NK-92 treated with Interleukin-12 subunit alpha and Interleukin-12 subunit beta, amount 100 ng/mL, for 24 hours (cell line): ENCODE measurements at places on chromosomes 5 and 9.

- DNase-seq, result no peak
Measured at GRCh38 chr9:80366626-80367025, 794.9 kb downstream of the TLE4 start.

DNA sequence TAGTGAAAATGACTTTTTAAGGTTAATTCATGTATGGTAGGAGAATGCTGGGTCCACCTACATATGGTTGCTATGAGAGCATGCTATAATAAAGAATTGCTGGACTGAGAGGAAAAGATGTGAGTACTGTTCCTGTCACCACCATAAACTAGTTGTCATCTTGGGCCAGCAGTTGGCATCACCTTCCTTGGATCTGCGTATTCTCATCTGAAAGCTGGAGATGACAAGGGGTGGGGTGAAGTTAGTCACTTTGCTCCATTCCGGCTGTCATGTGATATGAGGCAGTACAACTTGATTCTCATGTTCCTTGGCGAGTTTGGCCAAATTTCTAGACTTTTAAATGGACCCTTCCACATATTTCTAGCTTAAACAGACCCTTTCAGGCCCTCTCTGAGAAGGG is 33.3 kb downstream of the PIP5K1B start:
- no peak for DNase-seq

DNA sequence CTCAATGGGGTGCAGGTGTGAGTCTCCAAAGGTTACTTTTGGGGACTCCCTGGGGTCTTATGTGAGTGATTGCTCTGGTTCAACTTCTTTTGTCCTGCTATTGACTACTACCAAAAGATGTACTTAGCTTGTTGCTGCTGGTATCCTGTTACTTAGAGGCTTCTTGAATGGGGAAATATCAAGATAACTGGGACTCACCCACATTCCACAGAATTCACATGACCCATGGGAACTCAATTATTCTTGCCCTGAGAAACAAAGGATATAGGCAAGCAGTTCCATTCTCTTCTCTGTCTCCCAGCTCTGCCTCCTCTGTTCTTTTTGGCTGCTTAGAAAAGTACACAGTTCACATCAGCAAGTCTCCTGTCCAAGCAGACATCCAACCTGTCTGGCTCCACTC is 105.9 kb downstream of the UNC13B start:
- no peak for DNase-seq

- peak; percentile 41 for DNase-seq
Measured at GRCh38 chr9:136791516-136792276, 552 bp downstream of the TMEM141 start.

GRCh38 chr9:27717991-27718390 is 144.7 kb upstream of the C9orf72 start:
- DNase-seq, result no peak

DNA sequence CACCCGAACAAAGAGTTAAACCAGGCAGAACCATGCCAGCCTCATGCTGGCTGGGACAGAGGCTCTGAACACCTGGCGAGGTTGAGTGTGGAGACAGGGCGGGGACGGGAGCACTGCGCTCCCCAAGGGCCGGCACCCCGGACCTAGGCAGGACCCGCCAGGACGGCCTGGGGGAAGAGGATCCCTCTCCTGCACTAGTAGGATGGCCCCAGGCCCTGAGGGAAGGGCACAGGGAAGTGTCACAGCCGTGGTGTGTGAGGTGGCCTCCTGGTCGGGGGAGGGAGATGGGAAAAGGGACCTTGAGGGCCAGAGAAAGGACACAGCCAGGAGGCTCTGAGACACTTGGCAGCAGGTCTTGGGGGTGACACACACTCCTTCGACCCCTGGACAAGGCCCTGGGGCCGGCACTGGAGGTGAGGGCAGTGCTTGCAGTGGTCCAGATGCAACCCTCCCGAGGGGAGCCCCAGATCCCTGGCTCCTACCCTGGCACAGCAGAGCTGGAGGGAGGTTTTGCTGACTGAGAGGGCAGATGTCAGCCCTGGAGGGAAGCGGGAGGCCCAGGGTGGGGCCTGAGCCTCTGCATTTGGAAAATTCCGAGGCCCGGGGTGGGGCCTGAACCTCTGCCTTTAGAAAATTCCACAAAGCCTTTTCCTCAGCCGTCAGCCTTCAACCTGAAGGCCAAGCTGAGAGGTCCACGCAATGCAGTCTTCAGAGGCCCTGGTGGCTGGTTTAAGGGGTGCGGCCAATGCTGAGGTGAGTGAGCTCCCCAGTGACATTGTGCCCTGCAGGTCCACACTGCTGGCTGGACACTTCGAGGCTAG is 24.8 kb upstream of the TERT start:
- DNase-seq, result no peak

- no peak for DNase-seq
Measured at GRCh38 chr9:126334721-126335621, 8.3 kb downstream of the MVB12B start.

- DNase-seq, result no peak
Measured at GRCh38 chr5:61637566-61637965, 305.5 kb downstream of the ZSWIM6 start.

DNA sequence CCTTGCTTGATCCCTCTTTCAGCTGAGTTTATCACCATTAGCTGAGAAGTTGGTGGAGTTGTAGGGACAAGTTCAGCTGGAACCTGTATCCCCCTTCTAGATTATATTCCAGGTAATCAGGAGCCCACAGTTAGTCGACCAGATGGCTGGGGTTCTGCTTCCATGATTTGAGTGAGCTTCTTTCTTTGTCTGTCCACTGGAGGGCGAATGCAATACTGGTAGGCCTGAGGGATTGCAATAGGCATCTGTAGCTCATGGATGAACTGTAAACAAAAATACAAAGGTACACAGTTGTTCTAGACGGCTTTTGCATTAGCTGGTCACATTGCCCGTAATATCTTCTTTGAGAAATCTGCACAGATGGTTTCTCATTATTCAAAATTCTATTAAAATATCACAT is 88.9 kb downstream of the PCSK5 start:
- DNase-seq, result no peak

GRCh38 chr5:5929291-5930020 is 448.9 kb downstream of the MED10 start:
- no peak for DNase-seq

- DNase-seq, result no peak
Measured at GRCh38 chr9:108860764-108861163, 1.3 kb upstream of the ACTL7A start.

DNA sequence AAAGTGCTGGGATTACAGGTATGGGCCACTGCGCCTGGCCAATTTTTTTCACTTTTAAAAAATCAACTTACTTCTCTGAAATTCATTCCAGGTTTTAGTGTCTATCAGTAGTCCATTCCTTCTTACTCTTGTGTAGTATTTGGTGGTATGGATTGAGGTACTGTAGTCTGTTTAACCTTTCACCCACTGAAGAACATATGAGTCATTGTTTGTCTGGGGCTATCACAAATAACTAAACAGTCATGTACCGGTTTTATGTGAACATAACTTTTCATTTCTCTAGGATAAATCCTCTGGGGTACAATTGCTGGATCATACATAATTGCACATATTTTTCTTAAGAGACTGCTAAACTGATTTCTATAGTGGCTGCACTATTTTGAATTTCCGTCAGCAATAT is 1188.0 kb upstream of the CDH9 start:
- no peak for DNase-seq

- no peak for DNase-seq
Measured at GRCh38 chr9:137180491-137180890, 7.9 kb downstream of the ANAPC2 start.

DNA sequence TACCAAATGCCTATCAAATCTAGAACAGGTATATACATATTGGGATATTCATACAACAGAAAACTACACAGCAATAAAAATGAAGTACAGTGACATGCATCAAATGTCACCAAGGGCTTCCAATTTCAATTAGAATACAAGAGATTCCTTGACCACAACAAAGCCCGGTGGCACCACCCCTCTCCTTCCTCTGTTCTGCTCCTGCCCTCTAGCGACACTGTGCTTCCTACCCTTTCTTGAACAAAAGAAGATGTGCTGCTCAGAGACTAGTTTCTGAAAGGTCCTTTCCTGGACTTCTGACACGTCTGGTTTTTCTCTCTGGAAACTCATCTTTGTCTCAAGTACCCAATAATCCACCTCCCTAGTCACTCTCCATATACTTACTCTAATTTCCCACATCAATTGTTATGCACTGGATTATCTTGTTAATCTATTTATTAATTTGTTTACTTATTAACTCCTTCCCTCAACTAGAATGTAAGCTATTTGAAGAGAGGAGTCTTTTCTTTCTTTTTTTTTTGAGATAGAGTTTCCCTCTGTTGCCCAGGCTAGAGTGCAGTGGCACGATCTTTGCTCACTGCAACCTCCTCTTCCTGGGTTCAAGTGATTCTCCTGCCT is 70.4 kb upstream of the CTSV start:
- DNase-seq, result no peak

DNA sequence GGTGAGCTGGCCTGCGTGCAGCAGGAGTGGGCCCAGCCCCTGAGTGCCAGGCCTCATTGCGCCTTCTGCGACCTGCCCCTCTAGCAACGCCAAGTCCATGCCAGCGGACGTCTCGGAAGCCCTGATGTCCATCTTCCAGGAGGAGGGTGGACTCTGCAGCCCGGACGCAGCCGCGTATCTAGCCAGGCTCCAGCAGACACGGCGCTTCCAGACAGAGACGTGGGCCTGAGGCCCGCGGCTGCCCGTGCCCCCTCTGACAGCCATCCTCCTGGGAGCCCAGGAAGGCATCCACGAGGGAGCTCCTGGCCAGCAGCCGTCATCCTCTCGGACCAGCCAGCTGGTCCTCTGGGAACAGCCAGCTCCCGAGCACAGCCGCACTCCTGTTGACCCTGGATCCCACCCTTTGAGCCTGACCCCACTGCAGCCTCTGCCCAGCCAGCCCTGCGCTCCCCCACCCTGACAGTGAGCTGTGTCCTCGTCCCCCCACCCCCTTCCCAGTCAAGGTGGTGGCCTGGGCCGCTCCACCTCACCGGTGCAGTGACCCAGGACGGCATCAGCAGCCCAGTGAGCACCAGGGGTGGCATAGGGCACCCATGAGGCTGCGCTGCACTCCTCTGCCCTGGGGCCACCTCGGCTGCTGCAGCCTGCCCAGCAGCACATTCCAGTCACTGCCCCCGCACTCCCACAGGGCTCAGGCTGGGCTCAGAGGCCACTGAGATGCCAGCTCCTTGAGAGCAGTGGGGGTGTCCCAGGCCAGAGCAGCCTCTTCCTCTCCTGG is 5.7 kb downstream of the RNF208 start:
- no peak for DNase-seq

DNA sequence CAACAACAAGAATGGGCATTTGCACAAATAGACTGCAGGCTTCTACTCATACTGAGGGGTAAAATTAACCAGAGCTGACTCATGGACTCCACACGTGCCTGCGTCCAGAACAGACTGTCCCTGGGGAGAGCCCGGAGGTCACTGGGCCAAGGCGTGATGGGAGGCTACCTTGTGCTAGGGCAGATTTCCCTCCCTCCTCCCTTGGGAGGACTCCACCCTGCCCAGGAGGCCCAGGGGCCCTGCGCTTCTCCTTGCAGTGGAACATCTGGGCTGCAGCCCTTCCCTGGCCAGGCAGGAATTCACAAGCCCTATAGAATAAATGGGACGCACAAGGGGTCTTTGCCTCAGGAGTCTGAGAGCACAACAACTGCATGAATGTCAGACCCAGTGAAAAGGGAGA is 35.6 kb downstream of the IRX2 start:
- no peak for DNase-seq

DNA sequence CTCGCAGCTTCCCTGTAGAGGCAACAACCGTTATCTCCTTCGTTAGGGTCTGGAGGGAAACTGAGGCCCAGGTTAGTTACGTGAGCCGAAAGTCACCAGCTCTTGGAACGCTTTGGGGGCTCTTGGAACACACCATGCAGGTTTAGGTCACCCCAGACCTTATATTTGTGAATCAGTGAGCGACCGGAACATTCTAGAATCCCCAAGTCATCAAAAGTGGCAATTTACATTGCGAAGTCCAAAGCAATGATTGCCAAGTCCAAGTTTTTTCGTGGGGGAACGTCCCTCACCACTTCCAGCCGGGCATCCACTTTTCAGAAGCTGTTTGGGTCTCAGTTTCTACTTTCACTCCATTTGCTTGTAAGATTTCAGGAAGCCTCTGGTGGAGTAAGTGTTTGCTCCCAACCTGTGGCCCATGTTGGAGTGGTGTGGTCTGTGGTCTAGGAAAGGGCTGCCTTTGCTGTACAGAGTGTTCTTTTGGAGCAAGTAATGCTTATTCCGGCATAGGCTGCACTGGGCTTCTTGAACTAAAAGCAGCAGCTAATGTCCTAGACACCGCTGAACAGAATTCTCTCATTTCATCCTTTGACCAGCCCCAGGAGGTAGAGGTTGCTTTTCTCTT is 32.8 kb upstream of the SPRY4 start:
- DNase-seq, result no peak

DNA sequence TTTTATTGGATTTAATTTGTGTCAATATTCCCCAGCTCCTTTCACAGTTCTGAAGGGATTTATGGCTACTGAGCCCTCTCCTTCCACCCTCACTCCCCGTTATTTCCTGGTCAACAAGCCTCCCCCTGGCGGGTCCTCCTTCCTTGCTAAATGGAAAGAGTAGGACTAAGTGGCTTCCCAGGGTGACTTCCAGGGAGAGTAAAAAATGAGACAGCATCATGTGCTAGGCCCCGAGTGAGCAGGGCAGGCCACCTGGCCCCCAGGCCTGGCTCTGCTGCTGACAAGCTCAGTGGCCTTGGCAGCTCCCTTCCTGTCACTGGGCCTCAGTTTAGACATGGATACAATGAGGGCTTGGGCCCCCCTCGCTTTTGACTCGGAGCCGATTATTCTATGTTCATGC is 201.3 kb downstream of the HSPA4 start:
- no peak for DNase-seq

GRCh38 chr5:27592231-27592630 is 553.8 kb upstream of the CDH9 start:
- no peak for DNase-seq

DNA sequence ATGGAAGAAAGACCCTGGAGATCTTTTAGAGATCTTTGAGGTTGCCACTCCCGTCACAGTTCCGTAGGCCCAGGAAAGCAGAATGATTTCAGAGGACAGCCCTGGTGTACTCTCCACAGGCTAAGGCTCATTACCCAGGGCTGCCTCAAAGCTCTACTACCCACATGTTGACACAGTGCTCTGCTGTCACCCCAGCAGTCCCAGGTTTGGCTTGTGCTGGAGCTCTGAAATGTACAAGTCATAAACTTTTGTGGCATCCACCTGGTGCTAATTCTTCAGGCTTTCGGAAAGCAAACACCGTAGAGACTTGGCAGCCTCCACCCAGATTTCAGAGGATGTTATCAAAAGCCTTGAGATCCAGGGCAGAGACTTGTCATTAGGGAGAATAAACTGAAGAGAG is 136.5 kb downstream of the MTRR start:
- no peak for DNase-seq

DNA sequence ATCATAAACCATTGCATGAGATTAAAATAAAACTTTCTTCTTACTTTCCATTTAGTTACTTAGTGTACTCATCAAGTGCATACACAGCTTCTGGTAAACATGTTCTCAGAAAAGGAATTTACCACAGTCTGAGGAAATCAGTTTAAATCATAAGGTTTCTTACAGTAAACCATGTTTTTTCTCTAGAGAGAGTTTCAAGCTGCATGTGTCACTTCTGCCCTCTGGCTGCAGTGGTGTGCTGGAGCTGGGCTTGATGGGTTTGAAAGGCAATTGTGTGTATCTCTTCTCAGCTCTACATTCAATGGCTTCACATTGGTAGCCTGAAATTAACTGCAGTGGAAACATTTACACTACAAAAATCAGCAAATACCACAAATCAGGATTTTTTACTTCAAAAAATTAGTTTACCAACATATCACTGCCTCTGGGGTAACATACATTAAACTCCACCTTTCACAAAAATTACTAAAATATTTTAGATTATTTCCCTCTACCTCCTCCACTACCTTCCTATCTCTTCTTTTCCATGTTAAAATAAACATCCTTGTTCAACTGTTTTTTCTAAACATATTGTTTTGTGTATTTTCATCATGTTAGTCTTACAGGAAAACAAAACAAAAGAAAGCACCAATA is 414.3 kb downstream of the ANXA1 start:
- no peak for DNase-seq
